ENCODE measurements at places on chromosomes 12 and 14.
A peak's percentile ranks its signal among the peaks of the same experiment; 100 is the strongest.

- DNase-seq: no peak
Measured at GRCh38 chr14:71534506-71534905, 397.7 kb upstream of the RGS6 start.

DNA sequence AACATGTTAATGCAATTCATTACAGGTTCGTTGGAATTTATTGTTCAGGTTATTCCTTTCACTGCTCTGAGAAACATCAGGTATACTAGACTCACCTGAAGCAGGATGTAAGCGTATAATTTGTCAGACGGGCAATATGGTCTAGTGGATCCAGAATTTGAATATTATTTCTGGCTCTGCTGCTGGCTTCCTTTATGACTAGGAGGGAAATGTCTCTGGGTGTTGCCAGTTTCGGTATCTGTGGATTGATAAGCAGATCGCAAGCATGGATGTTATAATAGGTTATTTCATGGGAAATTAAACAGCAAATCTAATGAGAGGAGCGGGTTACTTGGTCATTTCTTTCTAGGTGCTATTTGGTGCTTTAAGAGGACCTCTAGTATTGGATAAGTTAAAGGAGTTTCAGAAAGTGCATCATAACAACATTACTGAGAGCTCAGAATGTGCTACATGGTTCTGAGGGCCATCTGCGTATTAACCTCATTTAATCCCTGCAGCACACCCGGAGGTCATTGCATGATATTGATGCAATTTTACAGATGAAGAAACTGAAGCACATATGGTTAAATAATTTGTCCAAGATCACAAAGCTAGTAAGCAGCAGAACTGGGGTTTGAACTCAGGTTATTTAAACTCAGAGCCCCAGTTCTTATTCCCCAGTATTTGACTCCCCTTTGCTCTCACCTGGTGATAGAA lies 47.3 kb upstream of the BCAT1 start:
- DNase-seq: no peak

- DNase-seq: peak; percentile 59
Measured at GRCh38 chr14:103332143-103332919, 1.7 kb upstream of the EIF5 start.

- DNase-seq: no peak
Measured at GRCh38 chr14:24053548-24054323, 1.9 kb downstream of the CARMIL3 start.

GRCh38 chr12:93335603-93336162 lies 42.0 kb upstream of the NUDT4 start:
- no peak for DNase-seq

DNA sequence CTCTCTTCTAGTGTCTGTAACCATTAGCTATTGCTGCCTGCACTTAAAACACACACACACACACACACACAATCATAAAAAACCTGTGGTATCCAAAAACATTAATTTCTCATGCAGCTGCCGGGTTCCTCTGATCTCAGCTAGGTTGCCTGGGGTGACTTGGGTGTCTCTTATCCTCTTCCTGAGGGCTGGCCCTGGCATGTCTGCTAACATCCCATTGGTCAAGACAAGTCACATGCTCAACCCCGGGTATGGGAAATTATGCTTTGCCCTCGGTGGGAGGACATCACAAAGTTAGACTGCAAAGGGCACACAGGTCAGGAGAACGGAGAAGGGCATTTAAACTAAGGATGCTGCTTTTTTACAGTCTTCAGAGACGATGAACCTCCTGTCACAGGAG lies 55.7 kb downstream of the TRPV4 start:
- DNase-seq: no peak

- DNase-seq: no peak
Measured at GRCh38 chr12:53616950-53617349, 9.2 kb downstream of the ATF7 start.

DNA sequence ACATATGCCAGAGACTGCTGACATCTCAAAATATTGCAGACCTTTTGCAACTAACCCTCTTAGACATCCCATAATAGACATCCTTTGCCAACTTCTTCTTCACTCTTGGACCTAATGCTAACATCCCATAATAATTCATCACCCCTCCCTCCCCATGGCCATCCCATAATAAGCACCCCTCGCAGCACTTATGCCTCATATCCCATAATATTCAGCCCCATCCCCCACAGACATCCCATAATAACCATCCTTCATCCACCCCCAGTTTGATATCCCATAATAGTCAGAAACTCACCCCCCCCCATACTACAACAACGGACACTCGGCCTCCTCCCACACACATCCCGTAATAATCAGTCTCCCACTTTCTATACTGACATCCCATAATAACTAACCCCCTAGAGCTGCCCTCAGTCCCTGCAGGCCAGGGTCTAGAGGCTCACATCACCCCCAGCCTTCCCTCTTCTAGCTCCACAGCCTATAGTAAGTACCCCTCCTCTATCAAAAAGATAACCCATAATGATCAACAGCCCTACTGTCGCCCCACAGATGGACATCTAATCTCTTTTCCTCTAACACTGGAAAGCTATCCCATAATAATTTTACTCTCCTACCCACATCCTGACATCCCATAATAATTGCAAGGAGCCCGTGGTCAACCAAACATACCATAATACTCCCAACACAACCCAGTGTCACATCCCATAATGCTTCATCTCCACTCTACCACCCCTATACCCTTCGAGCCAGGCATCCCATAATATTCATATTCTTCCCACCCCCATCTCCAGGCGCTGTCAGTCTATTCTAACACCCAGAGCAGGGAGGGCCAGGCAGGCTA lies 792 bp upstream of the CHD4 start:
- DNase-seq: peak; percentile 74

DNA sequence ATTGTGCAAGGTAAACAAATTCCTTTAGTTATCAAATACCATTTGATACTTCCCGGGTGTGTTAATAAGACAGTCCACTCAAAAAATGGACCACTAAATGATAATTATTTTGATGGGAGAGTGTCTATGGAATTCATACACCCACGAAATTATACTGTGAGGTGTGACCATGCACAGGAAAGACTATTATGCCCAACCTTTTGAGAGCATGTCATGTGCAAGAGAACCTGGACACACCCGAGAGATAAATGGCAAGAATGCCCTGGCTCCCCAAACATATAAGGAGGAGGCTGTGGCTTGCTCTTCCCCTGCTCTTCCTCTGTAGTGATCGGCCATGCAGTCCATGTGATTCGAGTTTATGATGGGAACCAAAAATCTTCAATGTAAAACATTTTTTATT lies 119.5 kb upstream of the BCL2L14 start:
- DNase-seq: no peak

GRCh38 chr14:28831126-28831525 lies 64.5 kb downstream of the FOXG1 start:
- no peak for DNase-seq

DNA sequence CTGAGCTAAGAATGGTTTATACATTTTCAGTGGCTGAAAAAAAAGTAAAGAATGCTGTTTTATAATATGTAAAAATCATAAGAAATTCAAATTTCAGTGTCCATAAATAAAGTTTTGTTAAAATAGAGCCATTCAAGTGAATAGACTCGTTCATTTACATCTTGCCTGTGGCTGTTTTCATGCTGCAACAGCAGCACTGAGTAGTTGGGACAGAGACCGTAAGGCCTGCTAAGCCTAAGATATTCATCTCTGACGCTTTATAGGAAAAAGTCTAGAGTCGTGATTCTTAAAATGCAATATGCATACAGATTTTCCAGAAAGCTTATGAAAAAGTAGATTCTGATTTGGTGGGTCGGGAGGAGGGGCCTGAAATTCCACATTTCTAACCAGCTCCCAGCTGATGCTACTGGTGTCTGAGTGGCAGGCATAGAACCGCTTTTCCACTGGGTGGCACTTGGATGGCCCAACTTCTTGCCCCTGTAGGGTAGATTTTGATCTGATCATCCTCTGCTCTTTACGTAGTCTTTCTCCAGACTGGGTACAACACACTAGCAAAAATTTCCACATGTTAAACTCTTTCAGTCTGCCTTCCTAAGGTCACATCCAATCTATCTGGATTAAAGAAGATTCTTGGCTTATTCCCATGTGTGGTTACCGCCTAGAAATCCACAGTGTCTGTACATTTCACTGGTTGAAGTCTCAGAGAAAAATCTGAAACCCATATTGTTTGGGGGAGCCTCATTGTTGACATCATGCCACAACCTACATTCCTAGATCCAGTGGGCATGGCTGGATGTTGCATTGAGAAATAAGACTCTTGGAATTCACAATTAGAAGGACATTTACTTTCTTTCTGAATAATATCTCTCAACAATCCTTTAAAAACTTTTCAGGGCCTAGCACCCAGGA lies 151.2 kb downstream of the C12orf75 start:
- DNase-seq: no peak

GRCh38 chr12:109752117-109753053 lies 38.8 kb downstream of the FAM222A start:
- no peak for DNase-seq

GRCh38 chr12:130713581-130713991 lies 2.5 kb downstream of the RIMBP2 start:
- peak; percentile 42 for DNase-seq

DNA sequence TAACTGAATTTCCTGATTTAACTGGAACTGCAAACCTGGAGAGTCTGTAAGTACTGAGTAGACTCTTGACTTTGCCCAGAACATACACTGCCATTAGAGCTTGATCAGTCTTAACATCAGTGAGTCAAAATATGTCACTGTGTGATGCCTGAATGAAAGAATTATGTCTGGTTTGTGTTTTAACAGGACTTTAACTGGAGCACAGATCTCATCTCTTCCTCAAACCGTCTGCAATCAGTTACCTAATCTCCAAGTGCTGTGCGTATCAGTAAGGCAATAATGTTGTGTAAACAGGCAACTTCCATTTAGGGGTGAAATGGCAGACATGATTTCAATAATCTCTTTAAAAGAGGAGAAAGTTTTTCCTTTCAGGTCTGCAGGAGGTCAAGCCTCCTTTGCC lies 97.0 kb downstream of the ZFC3H1 start:
- no peak for DNase-seq

GRCh38 chr12:13242936-13243335 lies 46.4 kb downstream of the EMP1 start:
- no peak for DNase-seq

DNA sequence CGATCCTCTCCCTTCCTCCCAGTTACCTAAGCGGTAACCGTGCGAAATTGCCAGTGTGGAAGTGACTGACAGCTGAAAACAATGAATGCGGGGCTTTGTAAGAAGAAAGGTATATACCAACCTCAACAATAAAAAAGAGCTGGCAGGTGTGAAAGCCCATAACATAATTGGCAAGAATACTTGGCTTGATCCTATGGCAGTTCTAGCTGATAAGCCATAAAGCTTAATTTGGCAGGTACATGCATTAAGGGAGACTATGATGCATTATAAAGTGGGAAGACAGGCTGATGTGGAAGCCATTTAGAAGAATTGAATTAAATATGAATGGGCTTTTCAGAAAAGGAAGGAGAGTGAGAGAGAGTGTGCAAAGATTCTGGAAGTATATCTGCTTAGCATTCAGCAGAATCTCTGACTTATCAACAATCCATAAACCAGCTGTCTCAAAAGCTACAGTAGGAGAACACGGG lies 71.3 kb downstream of the CRACR2A start:
- DNase-seq: no peak

- DNase-seq: no peak
Measured at GRCh38 chr14:71783786-71784185, 148.4 kb upstream of the RGS6 start.

DNA sequence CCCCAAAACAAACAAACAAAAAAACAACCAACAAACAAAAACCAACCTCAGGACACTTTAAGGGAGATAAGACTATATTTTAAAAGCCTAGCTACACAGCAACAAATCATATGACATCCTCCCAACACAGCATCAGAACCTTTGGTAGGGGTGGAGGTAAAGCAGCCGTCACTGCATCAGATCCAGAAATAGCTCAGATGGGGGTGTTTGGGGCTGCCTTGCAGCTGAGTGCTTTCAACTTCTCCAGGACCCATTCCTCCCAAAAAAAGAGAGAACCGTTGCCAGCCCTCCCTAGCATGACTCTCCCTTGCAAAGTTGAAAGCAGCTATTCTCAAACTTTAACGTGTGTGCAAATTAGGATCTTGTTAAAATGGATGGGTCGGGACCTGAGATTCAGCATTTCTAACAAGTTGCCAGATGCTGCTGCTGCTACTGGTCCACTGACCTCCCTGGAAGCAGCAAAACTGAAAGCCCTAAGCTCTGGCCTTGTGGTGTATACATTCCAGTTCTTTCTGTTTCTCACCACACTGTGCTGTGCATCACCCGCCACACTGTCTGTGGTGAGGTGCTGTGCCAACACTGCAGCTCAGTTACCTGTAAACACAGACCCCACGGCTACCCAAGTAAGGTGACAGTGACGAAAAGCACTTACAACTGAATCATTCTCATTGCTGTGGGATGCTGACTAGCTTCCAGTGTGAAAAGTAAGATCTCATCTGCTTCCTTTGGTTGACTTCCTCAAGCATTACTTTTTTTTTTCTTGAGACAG lies 54.0 kb downstream of the SLC38A1 start:
- DNase-seq: no peak

DNA sequence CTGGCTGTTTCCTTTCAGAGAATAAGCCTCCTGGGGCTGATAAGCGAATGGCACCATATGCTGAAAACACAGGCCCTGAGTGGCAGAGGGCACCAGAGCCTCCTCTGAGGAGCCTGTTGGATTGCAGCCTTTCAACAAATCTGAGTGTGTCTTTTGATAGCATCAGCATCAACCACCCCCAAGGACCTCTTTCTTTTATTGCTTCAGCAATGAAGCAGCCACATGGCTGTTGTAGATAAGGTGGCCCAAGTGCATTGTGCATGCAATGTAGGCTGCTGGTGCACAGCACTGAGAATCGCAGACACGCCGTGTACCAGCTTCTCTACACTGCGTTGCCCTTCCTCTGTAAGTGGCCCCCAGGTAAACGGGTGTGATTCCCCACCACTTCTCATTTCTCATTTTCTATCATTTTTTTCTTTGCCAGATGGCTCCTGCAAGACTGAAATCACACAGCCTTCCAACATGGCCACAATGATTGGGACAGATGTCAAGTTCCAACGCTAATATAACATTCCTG lies 191.7 kb downstream of the DAD1 start:
- no peak for DNase-seq

DNA sequence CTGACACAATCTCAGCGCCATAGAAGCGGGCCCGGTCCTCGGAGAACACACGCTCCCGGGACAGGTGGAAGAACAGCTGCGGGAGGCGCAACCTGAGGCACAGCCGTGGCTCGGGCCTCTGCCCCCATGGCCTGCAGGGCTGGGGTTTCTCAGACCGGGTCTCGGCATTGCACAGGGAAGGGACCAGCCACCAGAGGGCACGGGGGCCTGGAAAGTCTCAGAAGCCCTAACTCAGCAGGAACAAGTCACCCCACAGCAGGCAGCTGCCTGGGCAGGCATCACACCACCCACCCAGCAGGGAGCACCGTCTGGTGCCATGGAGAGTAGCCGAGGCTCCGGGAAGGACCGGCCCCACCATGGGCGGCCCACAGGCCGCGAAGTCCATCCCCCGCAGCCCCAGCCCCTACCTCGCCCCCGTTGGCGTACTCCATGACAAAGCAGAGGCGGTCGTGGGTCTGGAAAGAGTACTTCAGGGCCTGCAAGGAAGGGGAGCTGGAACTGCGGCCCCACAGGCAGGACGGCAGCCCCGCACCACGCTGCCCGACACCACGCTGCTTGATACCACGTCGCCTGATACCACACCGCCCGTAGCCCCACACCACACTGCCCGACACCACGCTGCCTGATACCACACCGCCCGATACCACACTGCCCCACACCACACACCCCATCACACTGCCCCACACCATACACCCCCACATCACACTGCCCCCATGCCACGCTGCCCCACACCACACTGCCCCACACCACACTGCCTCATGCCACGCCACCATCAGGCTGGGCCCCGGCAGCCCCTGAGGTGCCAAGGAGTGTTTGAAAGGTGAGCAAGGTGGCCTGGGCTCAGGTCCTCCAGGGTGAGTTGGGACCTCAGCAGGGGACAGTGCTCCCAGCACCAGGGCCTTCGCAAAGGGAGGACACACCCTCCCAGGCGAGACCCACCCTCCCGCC lies 20.8 kb downstream of the SIVA1 start:
- DNase-seq: no peak

Measured in thyroid gland (tissue), 4 donors.